ENCODE measurements at places on chromosomes 3 and 15.

DNA sequence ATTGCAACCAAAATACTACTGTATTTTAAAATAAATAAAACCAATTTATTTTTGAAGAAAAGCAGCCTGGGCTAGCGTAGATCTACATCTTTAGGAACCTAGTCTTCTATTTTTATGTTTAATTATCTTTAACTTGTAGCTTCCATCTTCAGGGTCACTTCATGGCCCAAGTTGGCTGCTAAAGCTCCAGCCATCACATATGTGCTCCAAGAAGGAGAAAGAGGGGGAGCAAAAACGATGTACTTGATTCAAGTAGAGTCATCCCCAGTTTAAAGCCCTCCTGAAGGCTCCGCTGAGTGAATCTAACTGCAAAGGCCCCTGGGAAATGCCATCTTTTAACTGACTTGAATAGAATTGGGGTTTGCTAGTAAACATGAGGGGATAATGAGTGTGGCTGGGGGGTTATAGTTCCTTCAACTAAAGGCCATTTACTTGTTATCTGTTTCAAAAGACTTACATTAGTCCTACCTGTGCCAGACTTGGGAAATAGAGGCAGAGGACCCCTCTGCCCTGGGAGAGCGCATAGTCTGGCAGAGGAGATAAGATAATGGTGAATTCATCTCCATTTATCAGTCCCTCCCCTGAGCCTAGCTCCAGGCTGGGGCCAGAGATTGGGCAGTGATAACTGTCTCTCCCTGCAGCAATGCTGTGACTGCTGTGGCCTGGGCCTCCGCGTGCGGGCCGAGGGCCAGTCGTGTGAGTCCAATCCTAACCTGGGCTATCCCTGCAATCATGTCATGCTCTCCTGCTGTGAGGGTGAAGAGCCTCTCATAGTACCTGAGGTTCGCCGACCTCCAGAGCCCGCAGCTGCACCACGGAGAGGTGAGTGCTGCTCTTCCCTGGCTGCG, 64.6 kb downstream of the FBLN2 start:
- DNase-seq, result no peak

DNA sequence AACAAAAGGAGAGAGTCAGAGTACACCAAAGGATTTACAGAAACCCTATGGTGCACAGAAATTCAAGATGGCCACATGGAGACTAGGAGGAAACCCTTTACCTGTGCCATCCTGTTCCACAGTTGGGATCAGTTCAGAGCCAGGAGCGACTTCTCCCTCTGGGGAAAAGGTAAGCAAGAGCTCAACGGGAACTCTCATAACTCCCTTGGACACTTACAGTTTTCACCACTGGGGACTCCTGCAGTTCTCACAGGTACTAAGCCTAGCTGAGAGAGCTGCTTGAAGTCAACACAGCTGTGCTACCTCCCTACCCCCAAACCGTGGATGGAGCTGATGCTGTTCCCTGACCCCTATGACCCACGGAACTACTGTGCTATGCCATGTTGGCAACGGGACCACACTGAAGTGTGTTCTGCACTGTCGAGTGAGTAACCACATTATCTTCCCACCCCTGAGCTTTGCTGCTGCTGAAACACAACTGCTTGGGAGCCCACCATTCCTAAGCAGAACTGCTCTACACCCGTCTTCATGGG, 606.8 kb downstream of the GBE1 start:
- no peak for DNase-seq

DNA sequence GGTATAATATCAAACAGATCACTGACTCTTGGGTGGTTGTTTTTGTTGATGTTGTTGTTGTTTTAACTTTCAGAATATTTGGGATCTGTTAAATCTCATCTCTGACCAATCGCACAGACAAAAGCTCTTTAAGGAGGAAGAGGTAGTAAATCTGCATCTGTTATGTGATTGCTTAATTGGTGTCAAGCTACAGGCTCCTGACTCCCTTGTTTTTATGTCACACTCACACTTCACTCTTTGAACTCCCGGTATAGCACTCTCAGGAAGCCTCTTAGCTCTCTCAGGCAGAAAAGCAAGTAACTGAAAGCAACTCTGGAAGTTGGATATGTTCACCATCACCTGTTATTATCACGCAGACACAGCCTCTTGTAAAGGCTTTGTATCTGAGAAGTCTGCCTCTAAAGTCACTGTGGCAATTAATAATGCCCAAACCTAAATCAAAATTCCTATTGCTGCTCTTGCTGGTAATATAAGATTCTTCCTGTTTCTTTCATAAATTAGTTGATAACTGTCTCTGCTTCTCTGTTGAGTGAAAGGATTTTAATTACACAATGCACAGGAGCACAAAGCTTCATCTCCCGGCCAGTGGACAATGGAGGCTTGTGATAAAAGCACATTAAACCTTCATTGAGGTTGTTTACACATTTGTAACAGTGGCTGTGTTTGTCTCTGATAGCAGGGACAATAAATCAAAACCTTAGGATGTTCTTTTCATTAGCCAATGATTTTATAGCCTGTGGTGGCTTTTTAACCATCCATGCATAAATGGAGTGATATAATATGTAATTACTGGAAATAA, 576.7 kb downstream of the MFSD1 start:
- no peak for DNase-seq

DNA sequence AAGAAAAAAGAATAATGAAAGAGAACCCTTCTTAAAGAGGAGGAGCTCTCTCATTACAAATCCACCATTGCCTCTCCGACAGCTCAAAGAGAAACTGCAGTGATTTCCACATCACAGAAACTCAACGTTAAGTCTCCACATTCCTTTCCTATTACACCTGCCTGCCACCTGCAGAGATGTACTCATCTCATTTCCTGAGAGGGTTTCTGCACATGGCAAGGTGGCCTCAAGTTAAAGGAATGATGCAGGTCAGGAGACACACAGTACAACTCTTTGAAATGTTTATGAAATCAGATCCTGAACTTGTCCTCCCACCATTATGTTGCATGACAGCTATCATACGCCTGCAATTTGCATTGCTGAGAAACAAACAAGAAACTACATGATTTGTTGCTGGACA, 458.4 kb upstream of the ADAMTS9 start:
- peak; percentile 35 for DNase-seq

DNA sequence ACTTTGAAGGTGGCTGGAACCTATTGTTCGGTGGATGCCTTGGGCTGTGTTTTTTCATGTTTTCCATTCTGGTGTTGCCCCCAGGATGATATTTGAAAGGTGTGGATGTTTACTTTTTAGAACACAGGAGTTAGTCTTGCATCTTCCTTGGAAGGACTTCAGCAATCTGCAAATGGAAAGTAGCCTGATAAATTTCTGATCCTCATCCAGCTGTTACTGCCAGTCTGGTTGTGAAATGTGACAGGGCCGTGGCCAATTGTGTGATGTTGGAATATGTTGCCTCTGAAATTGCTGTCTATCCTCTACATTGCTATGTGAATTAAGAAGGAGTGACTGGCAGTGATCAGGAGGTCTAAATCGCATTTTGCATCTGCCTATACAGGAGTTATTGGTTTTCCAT, 382.5 kb upstream of the C2CD4B start:
- DNase-seq, result no peak

DNA sequence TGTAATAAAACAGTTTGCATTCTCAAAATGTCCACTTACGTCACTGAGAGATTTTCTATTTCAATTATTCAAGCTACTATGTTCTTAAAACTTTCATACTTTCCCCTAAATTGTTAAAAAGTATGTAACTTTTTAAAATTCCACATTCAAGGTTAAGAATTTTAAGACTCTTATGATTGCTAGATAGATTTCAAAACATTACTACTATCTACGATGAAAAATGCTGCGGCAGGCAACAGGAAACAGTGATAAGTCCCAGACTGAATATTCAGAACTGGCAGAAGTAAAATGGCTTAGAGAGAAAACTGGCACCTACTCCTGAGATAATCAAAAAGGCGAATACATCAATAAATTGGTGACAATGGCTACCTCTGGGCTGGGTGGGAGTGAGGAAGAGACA, 16.2 kb downstream of the ATP13A3 start:
- no peak for DNase-seq

DNA sequence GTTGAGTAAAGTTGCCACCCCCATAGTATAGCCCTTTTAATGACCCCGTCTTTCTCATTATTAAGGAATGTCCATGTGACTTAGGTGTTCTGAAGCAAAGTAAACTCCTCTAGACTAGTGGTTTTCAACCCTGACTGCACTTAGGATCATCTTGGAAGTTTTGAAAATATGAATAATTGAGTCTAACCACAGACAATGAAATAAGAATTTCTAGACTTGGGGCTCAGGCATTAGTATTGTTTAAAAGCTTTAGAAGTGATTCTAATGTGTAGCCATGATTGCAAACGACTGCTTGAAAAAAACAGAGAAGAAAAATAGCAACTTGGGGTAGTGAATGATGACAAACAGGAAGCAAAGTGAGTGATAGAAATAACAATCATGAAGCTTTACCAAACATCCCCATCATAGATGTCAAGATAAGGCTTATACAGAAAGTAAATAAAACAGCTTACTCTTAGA, 35.0 kb downstream of the ALCAM start:
- DNase-seq, result peak; percentile 12

- no peak for DNase-seq
Measured at GRCh38 chr3:124969963-124970722, 35.6 kb upstream of the MUC13 start.

GRCh38 chr3:168094877-168095610, 680 bp downstream of the GOLIM4 start:
- DNase-seq, result peak; percentile 69

DNA sequence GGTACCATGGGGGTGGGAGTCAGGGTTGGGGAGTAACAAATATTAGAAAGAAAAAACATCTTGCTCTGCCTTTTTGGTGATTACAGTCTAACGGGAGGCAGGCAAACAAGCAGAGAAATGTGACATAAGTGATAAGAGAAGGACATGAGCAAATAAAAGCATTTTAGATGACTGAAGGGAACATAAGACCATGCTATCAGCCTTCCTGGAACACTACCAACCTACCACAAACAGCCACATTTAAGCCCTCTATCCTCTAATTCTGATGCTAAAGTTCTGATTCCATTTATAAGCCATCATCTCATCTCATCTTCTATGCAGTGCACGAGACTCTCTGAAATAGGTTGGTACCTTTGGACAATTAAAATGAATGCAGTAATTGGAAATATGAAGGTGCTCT, 243.4 kb upstream of the P2RY1 start:
- no peak for DNase-seq

DNA sequence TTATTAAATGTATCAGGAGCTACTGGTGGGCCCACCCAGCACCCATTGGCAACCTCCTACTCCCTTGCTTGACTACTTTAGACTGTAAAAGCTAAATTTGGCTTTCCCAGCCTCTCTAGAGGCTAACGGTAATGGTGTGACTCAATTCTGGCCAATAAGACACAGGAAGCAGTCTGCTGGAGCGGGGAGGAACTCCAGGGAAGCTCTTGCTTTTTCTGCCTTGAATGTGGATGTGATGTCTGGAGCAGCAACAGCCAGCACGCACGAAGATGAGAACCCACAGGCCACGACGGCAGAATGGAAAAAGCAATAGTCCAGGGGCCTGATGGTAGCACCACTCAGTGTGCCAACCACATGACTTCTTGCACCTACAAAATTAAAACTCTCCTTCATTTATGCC, 39.9 kb downstream of the RAB6B start:
- DNase-seq, result peak; percentile 28

GRCh38 chr3:127264292-127264691, 23.6 kb downstream of the PRR20G start:
- peak; percentile 4 for DNase-seq

- no peak for DNase-seq
Measured at GRCh38 chr3:194070220-194070633, 65.7 kb upstream of the HES1 start.

DNA sequence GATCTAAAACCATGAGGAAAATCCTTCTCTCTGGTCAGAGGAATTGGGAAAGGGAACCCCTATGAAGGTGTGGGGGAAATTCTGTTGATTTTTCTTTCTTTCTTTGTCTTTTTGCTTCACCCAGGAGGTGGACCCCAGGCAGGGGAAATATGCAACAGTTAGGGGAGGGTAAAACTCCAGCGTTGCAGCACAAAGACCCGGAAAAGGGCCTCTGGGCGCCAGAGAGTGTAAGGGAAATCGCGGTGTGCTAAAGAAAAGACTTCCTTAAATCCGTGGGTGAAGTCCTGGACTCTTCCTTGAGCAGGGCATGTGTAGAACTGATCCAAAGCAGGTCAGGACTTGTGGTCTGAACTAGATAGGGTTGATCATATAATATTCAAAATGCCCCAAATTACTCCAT, 11.1 kb upstream of the TBC1D21 start:
- DNase-seq, result no peak

GRCh38 chr15:67652586-67652985, 110.1 kb downstream of the MAP2K5 start:
- DNase-seq, result no peak

- no peak for DNase-seq
Measured at GRCh38 chr3:84961011-84961410, 2.2 kb downstream of the CADM2 start.

- no peak for DNase-seq
Measured at GRCh38 chr3:105953831-105954230, 85.0 kb upstream of the CBLB start.

GRCh38 chr3:46012246-46012645, 15.0 kb downstream of the XCR1 start:
- no peak for DNase-seq

- DNase-seq, result no peak
Measured at GRCh38 chr3:14761121-14761672, 57.6 kb upstream of the FGD5 start.

DNA sequence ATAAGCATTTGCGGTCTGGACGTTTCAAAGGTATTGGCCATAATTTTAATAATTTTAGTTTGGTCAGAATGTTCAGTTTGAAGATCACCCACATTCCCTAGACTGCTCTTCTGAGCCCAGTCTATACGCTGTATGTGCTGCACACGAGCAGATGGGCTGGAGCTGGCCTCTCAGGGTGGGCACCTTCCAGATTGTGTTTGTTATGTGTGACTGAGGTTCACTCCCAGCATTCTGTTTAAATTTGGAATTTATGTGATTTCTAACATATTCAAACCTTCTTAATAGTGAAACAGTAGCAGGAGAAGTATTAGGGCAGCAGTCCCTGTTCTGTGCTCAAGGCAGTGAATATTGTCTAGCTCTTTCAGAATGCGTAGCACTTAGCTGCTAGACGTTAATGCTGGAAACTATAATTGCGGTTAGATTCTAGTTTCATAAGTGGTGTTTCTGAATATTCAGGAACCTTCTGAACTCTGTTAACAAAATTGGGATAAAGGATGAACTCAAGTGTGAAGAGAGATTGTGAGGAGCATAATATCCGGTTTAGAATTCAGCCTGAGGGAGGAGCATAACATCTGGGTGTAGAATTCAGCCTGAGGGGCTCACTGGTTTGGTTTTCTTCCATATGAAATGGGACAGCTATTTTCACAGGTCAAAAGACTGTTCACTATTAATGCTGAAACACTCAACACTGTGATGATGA, 68.6 kb upstream of the RPL35A start:
- DNase-seq, result no peak

Measured in fibroblast of skin of scalp (primary cell).